ENCODE measurements at places on chromosomes 5 and 9. TPM values are rescaled to one million over a fixed set of nuclear protein-coding genes. Genes with fewer than 3 reads are reported as not detected.

Gene PRDM9
- polyA plus RNA-seq = not detected

Gene SURF6
- 10.1 TPM for polyA plus RNA-seq

Gene TMEM215
- polyA plus RNA-seq = not detected

DNA sequence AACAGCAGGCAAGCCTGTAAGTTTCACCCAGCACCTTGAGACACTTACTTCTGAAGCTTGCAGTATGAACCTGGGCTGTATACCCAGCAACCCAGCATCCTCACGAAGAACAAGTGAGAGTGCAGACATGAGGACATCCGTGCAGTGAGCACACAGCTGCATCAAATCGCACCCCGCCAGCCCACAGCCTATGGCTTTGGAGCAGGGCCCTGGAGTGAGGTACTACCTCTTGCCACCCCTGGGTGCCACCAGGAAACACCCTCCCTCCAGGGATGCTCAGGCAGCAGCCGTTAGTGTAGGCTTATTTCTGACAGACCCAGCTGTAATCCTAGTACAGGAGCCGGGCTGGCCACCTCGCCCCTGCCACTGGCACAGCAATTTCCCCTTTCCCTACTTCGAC lies 81.4 kb downstream of the ATPSCKMT start:
- no peaks in the 10 kb centered on the region for H3K4me1 ChIP-seq
- H3K4me3 ChIP-seq = no peak overlapping the region
- no peaks in the 10 kb centered on the region for H3K27me3 ChIP-seq
- no peak overlapping the region for H3K27ac ChIP-seq
- no peak for DNase-seq

DNA sequence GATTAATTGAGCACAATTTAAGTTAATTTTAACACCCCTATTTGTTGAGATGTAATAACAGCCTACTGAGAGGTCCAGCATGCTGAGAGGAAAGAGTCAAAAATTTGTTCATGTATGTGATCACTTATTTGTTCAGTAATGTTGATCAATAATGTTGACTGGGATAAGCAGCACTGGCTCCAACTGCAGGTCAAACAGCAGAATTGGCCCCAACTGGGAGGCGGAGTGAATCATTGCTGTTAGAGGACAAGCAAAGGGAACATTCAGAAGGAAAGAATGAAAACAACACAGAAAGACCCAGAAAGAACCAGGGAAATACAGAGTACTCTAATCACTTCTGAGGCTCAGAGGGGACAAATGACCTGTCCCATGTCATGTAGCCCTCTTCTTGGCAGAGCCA lies 221.1 kb downstream of the COMMD10 start:
- H3K4me1 ChIP-seq = no peaks in the 10 kb centered on the region
- DNase-seq = no peak
- H3K36me3 ChIP-seq = peaks cover 87% of the 10 kb centered on the region

DNA sequence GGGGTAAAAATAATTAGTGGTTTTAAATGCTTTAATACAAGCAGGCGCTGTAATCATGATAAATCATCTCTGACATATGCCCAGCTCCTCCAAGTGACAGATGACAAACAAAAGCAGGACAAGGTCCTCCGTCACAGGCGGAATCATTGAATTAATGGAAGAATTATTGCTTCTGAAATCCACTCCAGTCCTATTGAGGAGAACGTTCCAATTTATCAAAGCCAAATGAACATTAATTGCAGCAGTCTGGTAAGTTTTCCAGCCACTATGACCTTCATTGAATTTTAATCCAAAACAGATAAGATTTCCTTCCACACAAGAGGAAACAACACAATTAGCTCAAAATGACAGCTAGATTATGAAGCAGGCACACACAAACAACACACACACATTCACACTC lies 136.8 kb downstream of the ASTN2 start:
- no peak overlapping the region for H3K4me3 ChIP-seq
- no peak for DNase-seq
- H3K27me3 ChIP-seq = peaks cover 1% of the 10 kb centered on the region
- H3K36me3 ChIP-seq = no peaks in the 10 kb centered on the region
- H3K4me1 ChIP-seq = no peaks in the 10 kb centered on the region
